ENCODE measurements at places on chromosomes 1 and 21.

GRCh38 chr21:45220071-45220481 is 67.6 kb downstream of the POFUT2 start:
- DNase-seq: no peak

- no peak for DNase-seq
Observed at GRCh38 chr1:71399594-71399993, 318.8 kb upstream of the ZRANB2 start.

DNA sequence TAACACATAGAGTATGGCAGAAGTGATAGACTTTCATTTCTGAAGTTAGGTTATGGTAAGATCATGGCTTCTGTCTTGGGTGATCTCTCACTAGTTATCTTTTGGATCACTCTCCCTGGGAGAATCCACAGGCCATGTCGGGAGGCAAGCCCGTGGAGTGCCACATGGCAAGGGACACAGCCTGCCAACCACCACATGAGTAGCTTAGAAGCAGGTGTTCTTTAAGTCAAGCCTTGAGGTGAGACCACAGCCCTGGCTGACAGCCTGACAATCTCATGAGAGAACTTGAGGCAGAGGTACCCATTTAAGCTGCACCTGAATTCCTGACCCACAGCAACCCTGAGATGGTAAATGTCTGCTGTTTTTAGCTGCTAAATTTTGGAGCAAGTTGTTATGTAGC is 130.4 kb downstream of the KCNN3 start:
- DNase-seq: no peak

DNA sequence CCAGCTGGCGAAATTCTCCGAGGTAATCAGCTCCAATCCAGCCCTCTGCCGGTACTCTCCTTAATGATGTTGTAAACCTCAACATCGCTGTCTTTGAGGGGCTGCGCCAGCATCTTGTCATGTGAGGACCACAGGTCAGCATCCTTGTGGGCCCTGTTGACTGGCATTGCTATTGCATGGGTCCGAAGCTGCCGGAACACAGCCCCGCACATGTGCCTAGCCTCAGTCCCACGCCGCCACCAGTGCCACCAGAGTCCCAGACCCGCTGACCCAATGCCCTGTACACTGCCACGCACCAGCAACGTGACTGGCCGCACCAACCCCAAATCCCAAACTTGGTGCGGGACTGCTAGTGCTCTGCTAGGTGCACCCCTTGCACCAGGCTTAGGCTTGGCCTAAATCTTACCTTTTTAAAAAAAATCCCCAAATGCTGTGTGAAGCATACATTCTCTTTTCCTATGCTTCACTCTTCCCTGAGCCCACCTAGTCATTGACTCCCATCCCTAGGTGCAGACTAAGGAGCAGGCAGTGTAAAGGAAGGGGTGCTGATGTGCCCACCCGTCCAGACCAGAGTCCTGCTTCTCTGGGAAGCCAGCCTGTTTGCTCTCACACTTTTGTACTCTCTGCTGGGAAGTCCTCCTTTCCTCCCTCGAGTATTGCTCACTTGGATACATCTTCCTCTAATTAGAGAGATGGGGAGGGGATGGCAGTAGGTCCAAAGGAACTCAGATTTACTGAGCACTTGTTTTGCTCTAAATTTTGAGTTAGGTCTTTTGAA is 81.9 kb upstream of the ARTN start:
- DNase-seq: no peak

DNA sequence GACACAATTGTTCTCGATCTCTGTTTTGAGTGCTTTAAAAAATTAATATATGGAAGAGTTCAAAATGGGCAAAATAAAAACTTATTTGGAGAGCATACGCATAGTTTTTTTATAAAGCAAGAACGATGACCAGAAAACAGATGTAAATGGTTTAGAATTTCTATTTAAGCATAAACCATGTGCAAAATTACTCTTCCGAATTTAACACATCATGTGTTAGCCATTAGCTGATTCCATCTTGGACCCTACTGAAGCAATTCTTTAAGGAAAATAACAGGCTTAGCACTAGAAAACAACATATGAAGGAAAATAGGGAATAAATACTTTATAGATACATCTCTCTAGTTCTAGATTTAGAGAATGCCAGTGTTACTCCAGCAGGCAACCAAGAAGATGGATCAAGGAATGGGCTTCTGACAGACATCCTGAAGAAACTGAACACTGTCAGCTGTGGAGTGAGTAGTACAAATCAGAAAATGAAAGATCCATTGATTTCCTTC is 26.7 kb downstream of the CDC7 start:
- DNase-seq: no peak

GRCh38 chr21:41246808-41247207 is 69.8 kb upstream of the FAM3B start:
- no peak for DNase-seq

DNA sequence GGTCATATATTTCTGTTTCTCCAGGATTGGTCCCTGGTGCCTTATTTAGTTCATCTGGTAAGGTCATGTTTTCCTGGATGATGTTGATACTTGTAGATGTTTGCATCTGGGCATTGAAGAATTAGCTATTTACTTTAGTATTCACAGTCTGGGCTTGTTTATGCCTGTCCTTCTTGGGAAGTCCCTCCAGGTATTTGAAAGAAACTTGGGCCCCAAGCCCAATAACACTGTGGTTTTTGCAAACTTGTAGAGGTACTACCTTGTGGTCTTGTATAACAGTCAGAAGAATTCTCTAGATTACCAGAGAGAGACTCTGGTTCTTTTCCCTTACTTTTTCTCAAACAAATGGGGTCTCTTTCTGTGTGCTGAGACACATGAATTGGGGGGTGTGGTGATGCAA is 251.4 kb upstream of the B3GALT2 start:
- no peak for DNase-seq

DNA sequence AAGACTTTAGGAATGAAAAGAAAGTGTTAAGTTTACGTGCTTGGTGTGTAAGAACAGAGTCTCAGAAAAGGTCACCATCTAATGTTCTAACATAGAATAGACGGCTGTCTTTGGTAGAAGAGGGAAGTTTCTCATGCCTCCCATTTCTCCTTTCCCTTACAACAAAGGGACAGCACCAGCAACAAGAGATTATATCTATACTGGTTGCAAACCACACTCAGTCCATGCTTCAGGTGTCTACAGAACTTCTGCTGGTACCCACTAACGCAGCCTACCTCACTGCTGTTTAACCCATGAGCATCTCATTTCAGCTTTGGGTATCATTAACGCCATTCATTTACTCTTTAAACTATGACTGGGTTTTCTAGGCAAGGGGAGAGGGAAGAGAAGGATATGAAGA is 9.2 kb upstream of the ITPKB start:
- DNase-seq: no peak

- DNase-seq: no peak
Observed at GRCh38 chr1:220323717-220324116, 51.5 kb upstream of the RAB3GAP2 start.

DNA sequence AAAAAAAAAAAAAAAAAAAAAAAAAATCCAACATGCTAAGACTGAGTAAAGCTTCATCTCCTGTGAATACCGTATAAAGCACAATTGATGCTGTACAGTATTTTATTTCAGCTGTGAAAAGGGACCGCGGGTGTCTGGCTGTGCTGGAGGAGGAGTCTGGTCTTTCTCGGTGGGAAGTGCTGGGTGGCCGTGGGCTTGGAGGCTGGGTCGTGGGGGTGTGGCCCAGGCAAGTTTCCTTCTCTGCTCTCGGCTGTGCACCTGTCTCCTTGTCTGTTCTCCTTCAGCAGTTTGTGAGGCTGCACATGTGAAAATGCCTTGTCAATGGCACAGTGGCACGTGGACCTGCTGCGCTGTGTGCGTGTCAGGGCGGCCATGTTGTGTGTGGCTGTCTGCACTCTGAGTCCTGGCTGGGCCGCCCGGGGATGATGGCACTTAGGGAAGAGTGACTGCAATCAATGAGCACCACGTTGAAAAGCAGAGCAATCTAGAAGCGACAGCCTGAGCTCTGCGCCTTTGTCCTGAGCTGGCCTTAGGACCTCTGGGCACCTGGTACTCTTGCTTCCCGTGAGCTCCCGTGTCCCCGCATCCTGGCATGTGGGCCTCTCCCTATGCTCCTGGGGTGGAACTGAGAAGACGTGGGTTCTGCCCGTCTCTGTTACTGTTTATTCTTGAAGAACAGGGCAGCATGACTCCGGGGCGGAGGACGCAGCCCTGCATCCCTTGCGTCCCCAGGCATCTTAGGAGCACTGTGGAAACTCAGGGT is 14.5 kb downstream of the AGPAT3 start:
- DNase-seq: no peak

DNA sequence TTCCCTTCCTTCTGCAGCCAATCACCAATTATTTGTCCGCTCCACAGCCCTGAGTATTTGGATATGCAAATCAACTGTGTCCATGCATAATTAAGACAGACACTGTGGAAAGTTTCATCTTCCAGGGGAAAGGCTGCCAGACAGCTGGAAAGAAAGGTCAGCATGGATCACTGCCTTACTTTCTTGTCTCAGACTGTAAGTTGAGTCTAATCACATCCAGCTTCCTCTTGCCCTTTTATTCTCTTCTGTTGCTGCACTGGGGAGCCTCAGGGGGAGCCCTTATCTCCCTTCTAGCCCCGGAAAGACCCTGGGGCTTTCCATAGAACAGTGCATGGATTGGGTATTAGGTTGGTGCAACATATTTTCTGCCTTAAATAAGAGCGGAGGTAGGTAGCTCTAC is 182.9 kb downstream of the OMA1 start:
- DNase-seq: no peak

GRCh38 chr1:6591222-6591621 is 11.4 kb downstream of the ZBTB48 start:
- peak; percentile 4 for DNase-seq

GRCh38 chr1:40825996-40826395 is 36.2 kb downstream of the CITED4 start:
- no peak for DNase-seq

DNA sequence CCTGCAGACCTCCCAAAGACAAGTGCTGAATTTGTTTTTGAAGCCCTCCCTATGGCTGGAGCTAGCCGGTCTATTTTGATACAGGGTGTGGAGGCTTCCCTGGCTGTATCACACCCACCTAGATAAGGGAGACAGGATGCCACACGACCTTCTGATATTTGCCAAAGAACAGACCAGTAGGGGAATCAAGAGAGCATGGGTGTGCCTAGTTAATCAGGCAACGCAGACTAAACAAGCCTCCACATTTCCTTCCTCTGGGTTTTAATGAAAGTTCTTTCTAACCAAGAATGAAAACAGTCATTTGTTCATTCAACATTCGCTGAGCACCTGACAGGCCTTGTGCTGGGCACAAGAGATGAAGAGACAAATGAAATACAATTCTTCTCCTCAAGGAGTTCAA is 446.8 kb downstream of the PLPP3 start:
- no peak for DNase-seq

- no peak for DNase-seq
Observed at GRCh38 chr1:58249737-58250586, 296.6 kb downstream of the OMA1 start.

- DNase-seq: no peak
Observed at GRCh38 chr21:38234395-38235142, 22.2 kb upstream of the KCNJ15 start.

GRCh38 chr1:23478896-23479665 is 4.9 kb downstream of the ASAP3 start:
- DNase-seq: no peak
